Occipital lobe (tissue), 3 donors: ENCODE measurements at places on chromosomes 2 and 18. TPM values are rescaled to one million over a fixed set of nuclear protein-coding genes. Genes with fewer than 3 reads are reported as not detected.

Gene SNORC
- 1.6 TPM for total RNA-seq

Gene SKOR2
- not detected for total RNA-seq

Gene NAB1
- total RNA-seq: 54.0 TPM

Gene MAB21L4
- total RNA-seq: not detected

Gene MEP1B
- 0.78 TPM for total RNA-seq

Gene KCNF1
- total RNA-seq: 13.3 TPM

Gene BOLL
- total RNA-seq: not detected
